NB4 (cell line): ENCODE measurements at places on chromosomes 4 and X.

- DNase-seq, result no peak
Measured at GRCh38 chr4:183300655-183301054, 19.4 kb downstream of the CLDN22 start.

GRCh38 chr4:25001509-25001908, 29.2 kb downstream of the LGI2 start:
- peak; percentile 37 for DNase-seq

DNA sequence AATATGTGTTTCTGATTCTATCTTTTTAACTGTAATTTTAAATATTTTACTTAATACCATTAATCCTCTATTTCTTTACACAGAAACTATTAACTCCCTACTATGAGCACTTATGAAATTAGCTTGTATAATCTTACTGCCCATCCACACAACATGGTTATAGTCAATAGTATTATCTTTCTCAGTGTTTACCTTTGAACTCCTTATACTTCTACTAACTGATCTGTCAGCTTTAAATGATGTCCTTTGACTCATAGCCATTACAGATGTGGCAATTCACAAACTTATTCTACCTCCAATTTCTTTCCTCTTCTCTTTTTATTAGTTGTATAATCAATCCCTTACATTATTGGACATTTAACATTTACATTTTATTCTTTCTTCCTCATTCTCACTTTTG, 5.5 kb downstream of the SEC31A start:
- DNase-seq, result no peak

DNA sequence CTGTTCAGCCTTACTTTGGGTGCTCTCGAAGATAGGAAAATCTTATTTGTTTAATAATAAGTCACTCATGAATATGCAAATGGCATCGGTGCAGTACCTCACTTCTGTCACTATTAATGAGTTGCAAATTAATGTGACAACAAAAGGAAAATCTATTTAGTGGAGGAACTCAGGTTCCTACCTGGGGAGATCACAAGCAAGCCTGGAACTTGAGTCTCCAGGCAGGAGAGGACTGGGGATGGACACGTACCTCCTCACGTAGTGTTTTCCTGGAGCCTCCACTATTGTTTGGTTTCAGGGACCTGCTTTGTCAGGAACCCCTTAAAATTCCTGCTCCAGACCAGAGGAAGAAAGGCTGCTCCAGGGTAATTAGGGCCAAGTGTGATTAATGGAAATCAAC, 82.1 kb downstream of the BCOR start:
- no peak for DNase-seq

GRCh38 chr4:102439236-102439614, 61.9 kb upstream of the NFKB1 start:
- no peak for DNase-seq

GRCh38 chr4:170025523-170026252, 507 bp downstream of the MFAP3L start:
- DNase-seq, result no peak

- no peak for DNase-seq
Measured at GRCh38 chr4:140188975-140189374, 35.0 kb upstream of the MAML3 start.

DNA sequence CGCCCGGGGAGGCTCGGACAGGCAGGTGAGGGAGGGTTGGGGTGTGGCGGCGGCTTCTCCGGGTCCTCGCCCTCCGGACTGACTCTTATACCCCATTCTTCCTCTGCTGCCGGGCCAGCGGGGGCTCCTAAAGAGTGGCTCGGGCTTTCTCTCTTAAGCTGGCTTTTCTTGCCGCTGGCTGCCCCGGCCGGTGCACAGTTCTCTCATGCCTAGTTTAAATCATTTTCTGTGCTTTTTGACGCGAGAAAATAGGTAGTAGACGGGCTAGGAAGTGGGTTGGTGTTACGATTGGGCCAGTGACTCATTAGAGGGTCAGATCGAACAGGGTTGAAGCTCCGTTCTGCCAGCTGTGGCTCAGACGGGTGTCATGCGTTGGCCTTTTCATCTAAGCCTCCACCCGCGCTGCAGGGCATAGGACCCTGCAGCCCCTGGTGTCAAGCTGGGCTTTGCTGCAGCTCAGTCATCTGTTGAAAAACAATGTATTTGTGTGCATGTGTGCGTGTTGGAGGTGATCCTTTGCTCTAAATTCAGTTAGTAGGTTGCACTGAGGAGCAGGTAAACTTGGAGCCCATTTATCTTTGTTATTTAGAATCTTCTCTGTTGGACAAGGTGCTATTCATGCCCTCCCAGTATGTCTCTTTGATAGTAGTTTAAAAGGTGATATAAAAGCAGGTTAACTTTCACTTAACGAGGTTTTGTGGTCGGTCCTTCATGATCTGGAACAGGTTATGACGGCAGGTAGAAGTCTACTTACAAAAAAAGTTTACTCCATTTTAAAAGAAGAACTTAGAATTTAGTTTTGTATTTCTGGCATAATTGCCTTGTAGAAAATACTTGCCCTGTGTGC, 802 bp downstream of the BMP2K start:
- peak; percentile 81 for DNase-seq

- no peak for DNase-seq
Measured at GRCh38 chr4:176839656-176840055, 46.9 kb upstream of the VEGFC start.

GRCh38 chrX:68203646-68204045, 229.6 kb downstream of the OPHN1 start:
- DNase-seq, result no peak

GRCh38 chr4:88335092-88335665, 43.5 kb upstream of the HERC6 start:
- no peak for DNase-seq

DNA sequence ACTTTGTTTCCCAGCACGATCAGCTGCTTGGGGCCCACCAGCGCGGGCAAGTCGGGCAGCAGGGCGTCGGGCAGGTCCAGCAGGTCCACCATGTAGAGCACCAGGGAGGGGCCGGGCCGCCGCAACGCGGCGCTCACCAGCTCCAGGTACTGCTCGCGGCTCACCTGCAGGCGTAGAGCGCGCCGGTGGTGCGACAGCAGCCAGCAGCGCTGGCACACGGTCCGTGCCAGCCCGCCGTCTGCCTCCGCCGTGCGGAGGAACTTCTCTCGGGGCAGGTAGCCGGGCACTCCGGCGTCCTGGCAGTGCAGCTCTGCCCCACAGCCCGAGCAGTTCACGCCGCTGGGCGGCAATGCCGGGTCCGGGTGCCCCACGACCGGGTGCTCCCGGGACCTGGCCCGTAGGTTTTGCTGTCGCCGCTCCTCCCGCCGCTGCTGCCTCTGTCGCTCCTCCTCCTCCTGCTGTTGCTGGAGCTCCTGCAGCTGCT, 527 bp downstream of the NOA1 start:
- no peak for DNase-seq

DNA sequence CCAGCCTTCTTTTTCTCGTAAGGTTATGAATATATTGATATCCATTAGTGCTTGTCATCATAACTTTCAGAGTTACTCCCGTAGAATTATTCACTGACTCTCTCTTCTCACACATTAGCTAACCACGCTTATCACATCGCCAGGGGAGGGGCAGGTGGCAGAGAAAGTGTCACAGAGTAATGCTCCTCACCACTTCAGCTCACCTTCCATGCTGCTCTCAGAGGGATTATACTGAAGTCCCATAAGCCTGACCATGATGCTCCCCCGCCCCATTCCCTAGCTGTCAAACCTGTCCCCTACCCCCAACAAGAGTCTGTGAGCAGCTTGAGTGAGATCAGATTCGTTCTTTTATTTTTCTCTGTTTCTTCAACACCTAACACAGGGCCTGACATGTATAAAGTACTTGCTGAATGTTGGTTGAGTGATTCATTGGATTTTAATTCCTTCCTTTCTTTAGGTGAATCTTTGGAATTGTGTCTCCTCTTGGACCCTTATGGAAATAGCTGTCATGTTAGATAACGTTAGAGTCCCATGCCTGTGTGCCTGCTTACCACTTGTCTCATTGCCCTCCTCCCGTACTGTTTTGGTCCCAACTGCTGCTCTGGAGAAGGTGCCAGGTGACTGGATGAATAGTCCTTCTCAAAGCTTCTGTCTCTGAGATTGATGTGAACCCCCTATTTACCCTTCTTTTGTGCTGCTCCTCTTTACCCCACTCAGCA, 55.1 kb downstream of the RS1 start:
- DNase-seq, result no peak

DNA sequence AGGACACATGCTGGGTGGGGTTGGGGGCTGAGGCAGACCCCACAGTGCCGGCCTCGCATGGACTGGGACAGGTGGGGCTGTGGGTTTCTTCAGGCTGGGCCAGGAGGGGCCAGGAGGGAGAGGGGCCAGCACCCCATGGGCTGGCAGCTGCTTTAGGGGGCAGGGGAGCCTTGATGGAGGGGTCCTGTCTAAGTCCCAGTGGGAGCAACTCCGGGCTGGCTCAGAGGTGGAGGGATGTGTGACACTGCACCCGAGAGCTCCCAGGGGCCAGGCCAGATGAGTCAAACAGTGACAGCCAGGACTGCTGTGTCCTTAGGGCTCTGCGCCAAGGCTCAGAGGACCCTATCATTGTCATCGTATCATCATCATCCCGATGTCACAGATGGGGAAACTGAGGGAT, 4.4 kb upstream of the ABLIM2 start:
- DNase-seq, result no peak

GRCh38 chr4:1491328-1492141, 85.3 kb upstream of the NKX1-1 start:
- DNase-seq, result no peak

GRCh38 chr4:136927172-136927571, 605.1 kb downstream of the PCDH18 start:
- no peak for DNase-seq

GRCh38 chr4:124535003-124535402, 177.5 kb downstream of the ANKRD50 start:
- no peak for DNase-seq

- no peak for DNase-seq
Measured at GRCh38 chrX:115399306-115399705, 109.8 kb downstream of the LUZP4 start.

DNA sequence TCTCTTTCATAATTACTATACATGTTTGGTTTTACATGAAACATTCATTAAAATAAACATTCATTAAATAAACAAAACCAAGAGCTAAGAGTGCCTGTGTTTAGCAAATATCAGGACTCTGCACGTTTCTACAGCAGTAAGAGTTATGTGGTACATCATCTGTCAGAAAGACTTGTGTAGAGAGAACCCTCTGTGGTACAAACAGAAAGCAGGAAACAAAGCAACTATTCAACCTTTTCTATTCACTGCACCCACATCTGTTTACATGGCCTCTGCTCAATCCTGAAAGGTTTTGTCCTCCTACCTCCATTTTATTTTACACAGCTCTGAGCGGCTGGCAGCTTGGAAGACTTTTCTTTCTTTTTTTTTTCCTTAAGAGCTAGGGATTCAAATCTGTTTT, 90.7 kb upstream of the PCDH18 start:
- DNase-seq, result no peak

GRCh38 chrX:28177202-28177601, 196.0 kb upstream of the DCAF8L1 start:
- DNase-seq, result peak; percentile 6

DNA sequence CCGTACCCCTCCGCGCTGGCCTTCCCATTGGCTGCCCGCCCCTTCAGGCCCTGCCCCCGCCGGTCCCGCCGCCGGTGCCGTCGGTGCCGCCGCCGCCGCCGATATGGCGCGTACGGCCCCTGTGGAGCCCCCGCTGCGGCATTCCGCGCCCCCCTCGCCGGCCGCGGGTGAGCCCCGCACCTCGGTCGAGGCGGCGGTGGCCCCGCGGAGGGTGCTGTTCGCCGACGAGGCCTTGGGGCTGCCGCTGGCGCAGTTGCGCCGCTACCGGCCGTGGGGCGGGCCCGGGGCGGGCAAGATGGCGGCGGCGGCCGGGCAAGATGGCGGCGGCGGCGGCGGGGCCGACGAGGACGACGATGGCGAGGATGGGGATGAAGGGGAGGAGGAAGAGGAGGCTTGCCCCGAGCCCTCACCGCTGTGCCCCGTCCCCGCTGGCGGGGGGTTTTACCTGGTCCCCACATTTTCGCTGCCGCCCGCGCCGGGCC, at the start of gene PPP1R3F:
PPP1R3F (plus strand) TSS at position 27 of the 482 bp plus-strand sequence; CDS start at position 104, 77 bp downstream.
- DNase-seq, result no peak

- no peak for DNase-seq
Measured at GRCh38 chr4:8002525-8003309, 63.1 kb upstream of the AFAP1 start.

- no peak for DNase-seq
Measured at GRCh38 chr4:101218346-101218745, 129.0 kb downstream of the PPP3CA start.

- DNase-seq, result peak; percentile 83
Measured at GRCh38 chr4:140237616-140238350, 83.8 kb upstream of the MAML3 start.

- no peak for DNase-seq
Measured at GRCh38 chrX:143768976-143769375, 48.4 kb upstream of the SPANXN2 start.

DNA sequence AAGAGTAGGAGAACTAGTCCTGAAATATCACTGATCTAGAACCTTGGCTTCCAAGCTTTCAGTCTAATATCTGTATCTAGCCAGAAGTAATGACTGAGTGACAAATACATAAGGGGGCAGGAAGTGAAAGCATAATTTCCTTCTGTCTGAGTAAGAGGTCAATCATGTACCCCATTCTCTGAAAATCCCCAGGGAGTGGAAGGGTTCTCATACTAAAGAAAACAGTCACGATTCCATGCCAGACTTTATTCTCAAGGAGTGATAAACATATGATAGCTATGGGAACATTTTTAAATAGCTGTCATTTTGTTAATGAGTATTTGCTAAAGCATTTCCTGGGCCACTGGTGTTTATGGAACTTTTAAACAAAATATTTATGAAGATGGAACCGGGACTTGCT, 308.5 kb downstream of the ARHGAP24 start:
- DNase-seq, result no peak

GRCh38 chr4:7810783-7811535, 128.7 kb downstream of the AFAP1 start:
- no peak for DNase-seq

DNA sequence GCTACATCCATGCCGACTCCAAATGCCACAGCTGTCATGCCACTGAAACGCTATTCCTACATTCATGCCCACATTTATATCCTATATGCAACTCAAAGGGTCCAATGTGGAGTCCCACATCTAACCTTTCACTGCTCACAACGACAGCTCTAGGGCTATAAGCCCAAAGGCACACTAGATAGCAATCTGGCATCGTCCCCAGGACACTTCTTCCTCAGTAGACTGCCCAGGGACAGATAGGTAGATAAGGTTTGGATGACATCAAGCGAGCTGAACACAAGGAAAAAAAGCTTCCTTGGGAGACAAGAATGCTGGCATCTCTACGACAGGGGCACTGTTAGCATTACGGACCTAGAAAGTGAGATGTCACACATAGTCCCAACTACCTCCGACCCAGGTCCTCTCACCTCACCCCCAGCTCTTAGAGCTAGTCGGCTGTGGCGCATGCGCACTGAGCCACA, 685 bp downstream of the RAB9B start:
- DNase-seq, result no peak

DNA sequence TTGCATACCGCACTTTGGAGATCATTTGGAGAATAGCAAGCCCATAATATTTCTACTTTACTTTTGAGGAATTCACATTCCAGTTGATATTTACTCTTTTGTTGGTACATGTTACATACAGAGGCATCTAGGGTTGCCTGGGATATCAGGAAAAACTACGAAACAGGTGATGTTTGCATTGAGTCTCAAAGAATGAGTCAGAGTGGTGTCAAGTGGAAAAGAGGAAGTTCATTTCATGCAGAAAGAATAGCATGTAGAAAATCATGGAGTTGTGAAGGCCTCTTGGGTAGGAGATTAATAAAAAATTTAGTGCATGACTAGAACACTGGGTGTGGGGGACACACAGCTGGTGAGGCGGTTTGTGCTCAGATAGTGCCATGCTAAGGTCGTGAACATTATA, 33.5 kb upstream of the ELOVL6 start:
- peak; percentile 23 for DNase-seq

- no peak for DNase-seq
Measured at GRCh38 chr4:39754309-39754708, 56.4 kb downstream of the UBE2K start.
